MM.1S (cell line): ENCODE measurements at places on chromosomes 2 and 18.

GRCh38 chr2:176105730-176106580 is 1.1 kb upstream of the HOXD11 start:
- no peak for DNase-seq

GRCh38 chr2:44009136-44009735 is 13.4 kb upstream of the LRPPRC start:
- DNase-seq: no peak

GRCh38 chr2:134320930-134321329 is 67.1 kb downstream of the MGAT5 start:
- DNase-seq: no peak

DNA sequence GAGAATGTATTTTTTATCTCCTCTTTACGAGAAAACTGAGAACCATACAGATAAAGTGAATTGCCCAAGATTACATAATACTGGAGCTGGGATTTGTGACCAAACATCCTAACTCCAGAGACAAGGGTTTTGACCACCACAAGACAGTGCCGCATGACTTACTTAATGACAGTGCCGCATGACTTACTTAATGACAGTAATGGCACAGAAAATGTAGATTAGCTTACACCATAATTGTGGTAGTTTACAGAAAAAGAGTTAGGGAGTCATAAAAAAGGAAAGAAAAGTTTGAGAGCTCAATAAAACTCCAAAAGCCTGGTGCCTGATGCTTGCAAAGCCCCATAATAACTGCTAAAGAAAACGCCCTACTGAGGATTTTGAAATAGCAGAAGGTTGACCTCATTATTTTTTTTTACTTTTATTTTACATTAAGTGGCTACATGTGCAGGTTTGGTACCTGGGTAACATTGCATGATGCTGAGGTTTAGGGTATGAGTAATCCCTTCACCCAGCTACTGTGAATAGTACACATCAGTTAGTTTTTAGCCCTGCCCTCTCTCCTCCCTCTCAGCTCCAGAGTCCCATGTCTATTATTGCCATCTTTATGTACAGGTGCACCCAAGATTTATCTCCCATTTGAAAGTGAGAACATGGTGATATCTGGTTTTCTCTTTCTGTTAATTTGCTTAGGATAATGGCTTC is 310.0 kb upstream of the UBE2E3 start:
- DNase-seq: no peak

DNA sequence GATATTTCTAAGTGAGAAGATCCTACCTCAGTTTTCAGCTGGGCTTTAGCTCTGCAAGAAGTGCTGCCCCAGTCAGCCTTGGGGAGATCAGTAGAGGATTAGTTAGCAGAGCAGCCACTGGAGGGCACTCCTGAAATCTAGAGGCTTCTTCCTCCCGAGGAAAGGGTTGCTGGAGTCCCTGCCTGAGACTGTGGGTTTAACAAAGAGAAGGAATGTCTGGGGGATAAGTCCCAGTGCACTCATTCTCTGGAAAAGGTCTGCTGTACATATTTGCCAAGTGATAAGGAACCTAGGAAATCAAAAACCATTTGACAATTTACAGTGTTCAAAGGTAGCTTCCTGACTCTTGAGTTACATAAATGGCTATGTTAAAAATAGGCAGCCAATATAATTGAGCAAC is 207.2 kb downstream of the SLC8A1 start:
- DNase-seq: peak; percentile 45

DNA sequence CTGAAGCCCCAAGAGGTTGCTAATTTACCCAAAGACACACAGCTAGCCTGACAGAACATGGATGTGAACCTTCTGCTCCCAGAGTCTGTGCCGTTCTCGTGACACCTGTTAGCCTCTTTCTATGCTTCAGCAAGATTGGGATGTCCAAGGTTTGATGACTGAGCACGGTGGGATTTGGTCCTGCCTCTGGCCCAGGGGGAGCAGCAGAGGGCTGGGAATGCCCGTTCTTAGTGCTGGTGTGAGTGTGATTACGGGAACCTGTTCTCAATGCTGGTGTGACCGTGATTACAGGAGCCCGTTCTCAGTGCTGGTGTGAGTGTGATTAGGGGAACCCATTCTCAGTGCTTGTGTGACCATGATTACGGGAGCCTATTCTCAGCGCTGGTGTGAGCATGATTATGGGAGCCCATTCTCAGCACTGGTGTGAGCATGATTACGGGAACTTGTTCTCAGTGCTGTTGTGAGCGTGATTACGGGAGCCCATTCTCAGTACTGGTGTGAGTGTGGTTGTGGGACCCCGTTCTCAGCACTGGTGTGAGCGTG is 67.3 kb upstream of the SNTG2 start:
- DNase-seq: no peak

- no peak for DNase-seq
These were observed 4.0 kb downstream of the SDC1 start for GRCh38 chr2:20220806-20221554.

DNA sequence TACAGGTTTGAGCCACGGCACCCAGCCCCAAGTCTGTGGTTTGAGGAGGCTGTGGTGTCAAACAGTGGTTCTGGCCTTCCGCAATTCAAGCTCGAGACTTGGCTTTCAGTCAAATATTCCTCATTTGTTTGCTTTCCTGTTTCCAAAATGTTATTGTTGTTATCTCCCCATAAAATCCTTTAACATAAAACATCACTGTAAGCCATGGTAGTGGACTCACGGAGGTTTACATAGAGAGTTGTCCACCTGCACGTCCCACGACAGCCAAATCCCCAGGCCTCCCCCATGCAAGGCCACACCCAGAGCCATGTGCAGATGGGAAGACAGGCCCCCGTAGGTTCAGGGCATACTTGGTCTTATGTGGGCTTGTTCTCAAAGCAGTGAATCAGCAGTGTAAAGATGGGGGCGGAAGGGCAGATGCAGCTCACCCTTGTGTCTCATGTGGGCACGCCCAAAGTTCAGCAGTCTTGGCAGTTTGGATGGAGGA is 18.9 kb upstream of the ST3GAL5 start:
- no peak for DNase-seq
